ENCODE measurements at places on chromosomes 2 and 18.

- peak; percentile 50 for DNase-seq
Observed at GRCh38 chr2:155377266-155377680, 678.8 kb downstream of the KCNJ3 start.

GRCh38 chr18:47926101-47926850 is 4.2 kb downstream of the SMAD2 start:
- no peak for DNase-seq

- no peak for DNase-seq
Observed at GRCh38 chr2:109177635-109178034, 48.6 kb downstream of the SH3RF3 start.

GRCh38 chr2:69253112-69253511 is 133.9 kb downstream of the GFPT1 start:
- peak; percentile 49 for DNase-seq

GRCh38 chr2:175309799-175310198 is 128.3 kb upstream of the ATP5MC3 start:
- peak; percentile 18 for DNase-seq

DNA sequence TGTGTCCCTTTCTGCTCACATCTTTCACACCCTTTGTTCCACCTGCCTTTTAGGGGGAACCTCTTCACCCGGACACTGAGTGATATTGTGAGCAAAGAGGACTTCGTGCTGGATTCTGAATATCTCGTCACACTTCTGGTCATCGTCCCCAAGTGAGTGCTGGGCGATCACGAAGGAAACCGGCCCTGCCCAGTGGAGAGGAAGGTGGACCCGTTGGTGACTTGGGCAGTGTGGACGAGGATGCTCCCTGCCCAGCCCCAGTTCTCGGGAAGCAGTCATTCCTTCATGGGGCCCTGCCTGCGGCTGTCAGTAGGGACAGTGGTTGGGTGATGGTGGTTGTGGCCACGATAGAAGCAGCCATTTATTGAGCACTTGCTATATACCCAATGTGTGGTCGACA is 40.8 kb downstream of the PDIA6 start:
- no peak for DNase-seq

DNA sequence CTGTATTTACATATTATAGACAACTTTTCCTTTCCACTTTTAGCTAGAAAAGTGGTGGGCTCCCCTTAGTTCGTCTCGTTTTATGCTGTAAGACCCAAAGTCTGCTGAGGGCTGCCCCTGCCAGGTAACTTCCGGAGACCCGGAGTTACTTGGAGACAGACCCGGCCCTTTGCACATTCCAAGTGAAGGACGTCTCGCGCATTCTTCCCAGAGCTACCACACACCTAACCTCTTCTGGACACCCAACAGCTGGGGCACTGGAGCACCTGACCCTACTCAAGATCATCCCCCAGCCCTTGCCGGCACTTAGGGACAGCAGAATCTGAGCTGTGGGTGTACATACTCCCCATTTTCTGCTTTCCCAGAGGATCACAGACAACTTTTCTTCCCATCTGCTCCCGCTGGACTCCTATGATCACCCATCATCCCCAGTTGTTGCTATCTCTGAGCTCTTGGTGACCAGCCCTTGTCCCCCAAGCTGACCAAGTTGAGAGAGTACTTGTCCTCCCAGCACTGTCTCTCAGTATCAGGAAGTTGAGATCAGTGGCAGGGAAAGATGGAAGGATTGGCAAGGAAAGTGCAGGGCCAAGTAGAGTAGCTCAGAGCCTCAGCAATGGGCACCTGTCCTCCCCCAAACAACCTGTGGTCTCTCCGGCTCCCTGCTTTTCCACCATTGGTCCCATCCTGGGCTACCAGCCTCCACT is 8.4 kb upstream of the SATB2 start:
- no peak for DNase-seq

DNA sequence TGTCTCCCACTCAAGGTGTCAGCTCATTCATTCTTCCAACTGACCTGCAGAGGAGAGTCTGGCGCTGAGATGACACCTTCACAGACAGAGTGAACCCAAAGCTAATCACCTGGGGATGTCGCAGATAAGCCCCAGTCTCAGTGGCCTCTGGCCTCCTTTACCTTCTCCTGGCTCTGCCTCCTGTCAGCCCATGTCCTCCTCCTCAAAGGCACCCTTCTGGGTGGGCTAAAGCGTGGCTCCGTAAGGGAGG is 194.1 kb downstream of the MIB1 start:
- DNase-seq: no peak

- DNase-seq: no peak
Observed at GRCh38 chr2:7896940-7897487, 784.8 kb upstream of the ID2 start.

- peak; percentile 17 for DNase-seq
Observed at GRCh38 chr2:71453404-71454220, at the start of gene DYSF. Gene DYSF (plus strand): TSS chr2:71453561.

GRCh38 chr2:237889811-237890210 is 30.4 kb downstream of the RAMP1 start:
- no peak for DNase-seq

DNA sequence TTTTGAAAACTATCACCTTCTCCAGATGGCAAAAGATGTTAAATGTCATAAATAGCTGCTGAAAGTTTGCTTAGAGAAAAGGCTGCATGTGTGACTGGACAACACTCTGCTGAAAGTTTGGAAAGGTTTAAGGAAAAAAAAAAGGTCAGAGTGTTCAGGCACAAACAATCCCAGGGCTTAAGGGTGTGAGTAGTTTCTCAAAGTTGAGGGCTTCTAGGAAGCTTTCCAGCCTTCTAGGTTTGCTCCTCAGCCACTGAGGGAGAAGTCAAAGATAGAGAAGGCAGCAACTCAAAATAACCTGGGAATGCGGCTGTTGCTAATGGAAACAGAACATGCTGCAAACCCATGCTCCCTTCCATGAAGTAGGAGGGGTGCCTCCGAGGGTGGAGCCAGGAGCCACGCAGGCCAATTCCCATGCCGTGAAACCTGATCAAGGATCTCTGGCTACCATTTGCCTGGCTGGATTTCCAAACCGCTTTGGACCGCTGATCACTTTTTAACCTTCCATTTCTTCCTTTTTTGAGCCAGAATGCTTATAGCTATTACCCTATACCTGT is 88.0 kb downstream of the TEX51 start:
- DNase-seq: peak; percentile 6

GRCh38 chr18:63144748-63145147 is 174.8 kb downstream of the BCL2 start:
- no peak for DNase-seq

DNA sequence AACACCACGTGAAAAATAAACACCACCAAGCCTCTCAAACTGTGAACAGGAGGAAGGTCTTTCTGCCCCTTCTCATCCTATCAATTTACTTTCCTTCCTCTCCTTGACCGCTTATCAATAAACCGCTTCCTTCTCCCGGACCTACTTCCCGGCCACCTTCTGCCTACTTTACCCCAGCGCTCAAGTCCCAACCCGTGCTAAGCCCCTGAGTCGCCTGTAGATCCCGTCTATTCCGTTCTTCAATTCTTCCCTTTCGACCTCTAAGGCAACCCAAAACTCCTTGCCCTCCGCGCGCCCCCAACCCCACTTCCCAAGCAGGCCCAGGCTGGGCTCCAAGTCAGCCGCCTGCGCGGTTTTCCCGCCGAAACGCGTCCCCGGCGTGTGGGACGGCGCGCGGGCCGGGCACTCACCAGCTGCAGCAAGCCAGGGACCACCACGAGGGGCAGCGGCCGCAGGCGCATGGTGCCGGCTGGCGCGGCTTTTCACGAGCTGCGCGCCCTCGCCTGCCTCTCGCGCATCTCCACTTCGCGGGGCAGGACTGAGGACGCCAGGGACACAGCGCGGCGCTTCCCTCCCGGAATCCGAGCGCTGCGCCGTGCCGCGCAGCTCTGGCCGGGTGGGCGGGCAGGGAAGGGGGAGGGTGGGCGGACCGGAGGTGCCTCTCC is at the start of gene NXPH2:
TSS of gene NXPH2 (minus strand) at position 610 of the 665 bp plus-strand sequence. CDS start at position 461, 149 bp downstream.
- peak; percentile 3 for DNase-seq

DNA sequence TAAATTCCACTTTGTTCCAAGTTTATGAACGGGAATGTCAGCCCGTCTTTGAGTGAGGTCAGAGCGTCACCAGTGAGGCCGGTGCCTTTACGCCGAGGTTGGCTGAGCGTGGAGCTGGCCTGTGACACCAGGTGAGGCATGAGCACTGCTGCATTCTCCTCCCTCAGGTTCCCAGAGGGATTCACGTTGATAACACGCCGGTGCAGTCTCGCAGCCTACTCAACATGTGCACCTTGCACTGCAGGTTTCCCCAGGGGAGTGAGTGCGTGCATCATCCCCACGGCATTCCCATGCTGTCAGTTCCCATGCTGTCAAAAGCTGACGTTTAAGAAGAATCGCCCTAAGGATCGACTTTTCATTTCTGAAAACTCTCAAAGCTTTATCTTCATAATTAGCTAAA is 213.3 kb downstream of the LDLRAD4 start:
- DNase-seq: no peak

GRCh38 chr18:9366126-9366714 is 31.6 kb downstream of the TWSG1 start:
- DNase-seq: peak; percentile 35

DNA sequence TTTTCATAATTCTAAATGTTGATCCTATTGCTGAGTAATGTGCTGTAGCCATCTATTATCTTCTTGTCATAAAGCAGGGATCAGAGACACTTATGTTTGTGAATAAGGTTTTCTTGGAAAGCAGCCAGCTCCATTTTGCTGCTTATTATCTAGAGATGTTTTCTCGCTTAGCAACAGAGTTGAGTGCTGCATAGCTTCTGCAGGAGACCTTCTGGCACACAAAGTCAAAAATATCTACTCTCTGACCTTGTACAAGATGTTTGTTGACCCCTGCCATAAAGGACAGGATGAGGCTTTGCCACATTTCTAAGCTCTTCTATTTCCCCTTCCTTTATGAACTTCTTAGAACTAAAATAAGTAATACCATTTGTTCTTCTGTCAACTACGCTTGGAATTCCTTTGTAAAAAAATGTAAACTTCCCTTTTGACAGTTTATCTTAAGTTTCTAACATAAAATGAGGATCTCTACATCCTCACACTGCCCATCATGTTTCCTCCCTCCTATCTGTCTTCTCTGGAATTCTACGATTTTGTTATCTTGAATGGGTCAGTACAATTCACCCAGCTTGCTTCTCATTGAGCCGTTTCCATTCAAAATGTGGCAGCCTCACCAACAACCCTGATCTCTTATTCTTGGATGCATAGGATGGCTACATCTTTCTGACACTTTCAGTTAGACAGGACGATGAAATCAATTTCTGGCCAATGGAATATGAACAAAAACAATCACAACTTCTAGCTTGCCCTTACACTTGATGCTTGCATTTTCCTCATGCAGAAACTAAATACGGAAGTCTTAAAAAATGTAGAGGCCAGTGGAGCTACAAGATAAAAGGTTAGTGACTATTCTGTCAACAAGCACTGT is 1377.0 kb downstream of the SUCLG1 start:
- DNase-seq: peak; percentile 7

- DNase-seq: peak; percentile 77
Observed at GRCh38 chr2:101883860-101884259, 107.9 kb upstream of the IL1R2 start.

- DNase-seq: peak; percentile 96
Observed at GRCh38 chr2:27078267-27079194, at the start of gene EMILIN1. Gene EMILIN1 (plus strand): TSS chr2:27078615. CDS start chr2:27079066, 451 bp downstream.

GRCh38 chr2:72994991-72995380 is 76.5 kb downstream of the SFXN5 start:
- DNase-seq: no peak

DNA sequence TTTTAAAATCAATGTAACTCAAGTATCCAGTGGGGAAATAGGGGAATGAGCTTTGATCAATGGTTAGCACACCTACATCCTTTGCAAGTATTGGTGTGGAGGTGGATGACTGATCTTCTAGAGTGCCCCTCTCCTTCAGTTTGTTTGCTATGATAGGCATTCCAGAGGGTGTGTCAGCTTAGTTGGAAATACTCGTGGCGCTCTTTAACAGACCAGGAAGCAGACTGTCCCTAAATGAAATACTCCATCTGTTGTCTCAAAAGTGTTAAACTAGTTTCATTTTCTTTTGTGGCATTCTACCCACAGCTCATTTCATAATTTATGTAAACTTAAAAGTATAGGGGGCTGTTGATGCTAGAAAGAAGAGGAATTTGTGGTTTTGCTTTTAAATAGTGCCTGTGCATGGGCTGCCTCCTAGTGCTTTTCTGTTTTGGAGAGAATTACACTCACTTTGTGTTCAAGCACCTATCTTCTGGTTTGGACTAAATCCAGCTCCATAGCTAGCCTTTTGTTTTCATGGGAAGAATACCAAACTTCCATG is 66.2 kb downstream of the STAT1 start:
- DNase-seq: peak; percentile 60

GRCh38 chr2:17878281-17879136 is at the start of gene KCNS3:
Gene KCNS3 (plus strand): TSS chr2:17878667. CDS start chr2:17931009, 52,342 bp downstream.
- peak; percentile 2 for DNase-seq

GRCh38 chr2:104025295-104025694 is 828.6 kb upstream of the POU3F3 start:
- no peak for DNase-seq

DNA sequence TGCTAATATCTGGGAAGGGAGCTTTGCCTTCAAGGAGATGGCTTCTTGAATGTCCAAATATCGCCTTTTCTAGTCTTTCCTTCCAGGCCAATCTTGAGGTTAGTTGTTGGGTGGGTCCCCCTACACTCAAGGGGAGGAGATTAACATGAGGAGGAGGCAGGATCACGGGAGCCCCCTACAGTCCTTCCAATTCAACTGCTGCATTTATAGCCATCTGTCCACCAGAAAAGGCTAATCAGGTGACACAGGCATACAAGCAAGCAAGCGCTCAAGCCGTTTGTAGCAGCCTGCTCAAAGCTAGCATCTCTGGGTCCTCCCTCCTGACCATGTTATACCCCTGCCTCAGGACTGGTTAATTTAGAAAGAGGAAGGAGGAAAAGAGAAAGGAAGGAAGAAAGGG is 87.6 kb downstream of the MRPS9 start:
- peak; percentile 11 for DNase-seq

GRCh38 chr2:177282181-177282641 is 17.7 kb upstream of the NFE2L2 start:
- peak; percentile 34 for DNase-seq

GRCh38 chr2:241680044-241680443 is 6.6 kb downstream of the DTYMK start:
- no peak for DNase-seq

- no peak for DNase-seq
Observed at GRCh38 chr18:805755-806110, 6.3 kb downstream of the YES1 start.

DNA sequence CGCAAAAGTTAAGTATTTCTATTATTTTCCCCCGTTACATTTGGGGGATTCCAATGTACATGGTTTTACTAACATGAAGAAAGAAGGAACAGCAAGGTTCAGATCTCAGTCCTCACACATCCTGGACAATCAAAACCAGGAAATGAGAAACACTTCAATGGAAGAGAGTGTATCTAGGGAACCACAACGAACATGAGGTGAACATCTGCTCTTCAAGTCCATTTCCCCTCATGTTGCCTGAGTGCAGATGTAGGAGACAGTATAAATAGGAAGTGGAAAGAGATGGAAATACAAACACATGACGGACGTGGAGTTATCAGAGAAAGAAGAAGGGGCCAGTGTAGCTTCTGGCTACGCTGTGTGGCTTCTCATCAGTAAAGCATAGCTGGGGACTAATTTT is 52.6 kb downstream of the CHN1 start:
- DNase-seq: peak; percentile 48

All from fibroblast of mammary gland (primary cell).